ENCODE measurements at places on chromosomes 13 and 19.

GRCh38 chr19:58544591-58545285 lies 874 bp downstream of the TRIM28 start:
- DNase-seq, result peak; percentile 79

GRCh38 chr19:3359015-3359918 lies 7.1 kb upstream of the NFIC start:
- DNase-seq, result peak; percentile 78

DNA sequence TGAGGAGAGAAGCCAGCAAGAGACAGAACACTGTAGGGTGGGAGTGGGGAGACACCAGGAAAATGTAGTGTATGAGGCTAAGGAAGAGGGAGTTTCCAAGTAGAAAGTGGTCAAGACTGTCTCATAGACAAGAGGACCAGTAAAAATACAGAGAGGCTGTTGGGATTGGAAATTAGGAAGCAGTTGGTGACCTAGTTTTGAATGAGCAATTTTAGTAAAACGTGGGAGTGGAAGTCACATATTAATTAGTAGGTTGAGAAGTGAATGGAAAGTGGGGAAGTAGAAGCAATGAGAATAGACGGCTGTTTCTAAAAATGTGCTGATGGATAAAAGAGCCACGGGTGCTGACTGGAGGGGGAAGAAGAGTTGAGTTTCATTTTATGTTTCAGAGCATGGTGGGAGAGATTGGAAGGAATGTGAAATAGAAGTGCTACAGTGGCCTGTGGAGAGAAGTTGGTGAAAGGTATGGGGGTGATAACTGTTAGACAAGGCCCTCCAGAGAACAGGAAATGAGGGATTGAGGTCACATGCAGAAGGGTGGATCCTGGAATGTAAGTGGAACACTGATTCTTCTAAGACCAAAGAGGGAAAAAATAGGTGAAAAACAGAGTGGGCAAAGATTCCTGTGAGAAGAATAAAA lies 247.3 kb downstream of the MTUS2 start:
- no peak for DNase-seq

DNA sequence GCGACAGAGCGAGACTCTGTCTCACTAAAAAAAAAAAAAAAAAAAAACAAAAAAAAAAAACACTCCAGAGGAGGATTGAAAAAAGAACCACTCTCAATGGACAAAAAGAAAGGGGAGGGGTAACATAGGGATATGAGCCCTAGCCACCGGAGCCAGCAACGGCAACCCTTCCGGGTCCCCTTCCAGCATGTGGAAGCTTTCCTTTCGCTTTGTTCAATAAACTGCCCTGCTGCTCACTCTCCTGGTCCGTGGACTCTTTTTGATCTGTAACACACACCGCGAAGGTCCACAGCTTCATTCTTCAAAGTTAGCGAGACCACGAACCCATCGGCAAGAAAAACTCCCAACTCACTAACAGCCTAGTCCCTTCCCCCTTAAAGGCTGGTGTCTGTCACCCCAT lies 1.0 kb upstream of the REX1BD start:
- no peak for DNase-seq

DNA sequence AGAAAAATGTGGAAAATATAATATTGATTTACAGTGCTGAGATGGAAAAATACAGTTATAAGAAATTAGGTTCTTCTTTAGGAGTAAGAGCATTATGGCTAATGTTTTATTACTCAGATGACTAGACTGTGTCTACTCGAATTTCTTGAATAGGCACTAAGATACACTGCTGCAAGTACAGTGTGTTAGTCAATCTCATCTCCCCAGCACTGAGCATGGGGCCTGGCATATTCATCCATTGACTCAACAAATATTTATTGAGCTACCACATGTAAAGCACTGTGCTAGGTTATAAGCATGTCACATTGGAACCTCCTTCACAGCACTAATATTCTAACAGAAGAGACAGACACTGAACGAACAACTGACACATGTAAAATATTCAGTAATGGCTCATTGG lies 242.5 kb upstream of the GPC6 start:
- DNase-seq, result no peak

DNA sequence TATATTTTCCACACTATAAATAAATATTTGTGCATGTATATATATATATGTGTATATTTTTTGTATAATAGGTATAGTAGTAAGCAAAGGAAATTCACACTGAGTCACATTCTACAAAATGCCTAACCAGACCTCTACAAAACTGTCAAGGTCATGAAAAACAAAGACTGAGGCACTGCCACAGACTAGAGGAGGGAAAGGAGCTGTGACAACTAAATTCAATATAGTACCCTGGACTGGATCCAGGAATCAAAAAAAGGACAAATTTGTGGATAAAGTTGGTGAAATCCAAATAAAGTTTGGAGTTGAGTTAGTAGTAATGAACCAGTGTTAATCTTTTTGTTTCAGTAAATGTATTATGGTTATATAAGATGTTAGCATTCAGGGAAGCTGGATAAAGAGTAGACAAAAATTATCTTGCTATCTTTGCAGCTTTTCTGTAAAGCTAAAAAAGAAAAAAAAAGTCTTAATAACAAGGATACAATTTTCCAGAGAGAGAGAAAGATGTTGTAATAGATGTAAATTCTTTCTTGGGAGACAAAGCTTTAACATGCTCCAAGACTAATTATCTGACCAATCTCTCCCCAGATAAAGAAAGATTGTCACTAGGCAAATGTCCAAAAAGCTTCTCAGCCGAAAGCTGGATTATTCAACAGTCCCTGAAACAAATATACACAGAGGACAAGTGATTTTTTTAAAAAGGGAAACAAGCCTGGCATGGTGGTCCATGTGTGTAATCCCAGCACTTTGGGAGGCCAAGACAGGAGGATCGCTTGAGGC lies 19.1 kb downstream of the SYDE1 start:
- DNase-seq, result no peak

DNA sequence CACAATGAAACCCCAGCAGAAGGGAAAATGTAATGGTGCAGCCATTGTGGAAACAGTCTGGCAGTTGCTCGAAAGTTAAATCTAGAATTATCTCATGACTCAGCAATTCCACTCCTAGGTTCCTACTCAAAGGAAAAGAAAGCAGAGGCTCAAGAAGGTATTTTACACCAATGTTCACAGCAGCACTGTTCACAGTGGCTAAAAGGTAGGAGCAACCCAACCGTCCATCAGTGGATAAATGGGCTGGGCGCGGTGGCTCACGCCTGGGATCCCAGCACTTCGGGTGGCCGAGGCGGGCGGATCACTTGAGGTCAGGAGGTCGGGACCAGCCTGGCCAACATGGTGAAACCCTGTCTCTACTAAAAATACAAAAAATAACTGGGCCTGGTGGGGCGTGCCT lies 25.9 kb downstream of the ZFR2 start:
- no peak for DNase-seq

DNA sequence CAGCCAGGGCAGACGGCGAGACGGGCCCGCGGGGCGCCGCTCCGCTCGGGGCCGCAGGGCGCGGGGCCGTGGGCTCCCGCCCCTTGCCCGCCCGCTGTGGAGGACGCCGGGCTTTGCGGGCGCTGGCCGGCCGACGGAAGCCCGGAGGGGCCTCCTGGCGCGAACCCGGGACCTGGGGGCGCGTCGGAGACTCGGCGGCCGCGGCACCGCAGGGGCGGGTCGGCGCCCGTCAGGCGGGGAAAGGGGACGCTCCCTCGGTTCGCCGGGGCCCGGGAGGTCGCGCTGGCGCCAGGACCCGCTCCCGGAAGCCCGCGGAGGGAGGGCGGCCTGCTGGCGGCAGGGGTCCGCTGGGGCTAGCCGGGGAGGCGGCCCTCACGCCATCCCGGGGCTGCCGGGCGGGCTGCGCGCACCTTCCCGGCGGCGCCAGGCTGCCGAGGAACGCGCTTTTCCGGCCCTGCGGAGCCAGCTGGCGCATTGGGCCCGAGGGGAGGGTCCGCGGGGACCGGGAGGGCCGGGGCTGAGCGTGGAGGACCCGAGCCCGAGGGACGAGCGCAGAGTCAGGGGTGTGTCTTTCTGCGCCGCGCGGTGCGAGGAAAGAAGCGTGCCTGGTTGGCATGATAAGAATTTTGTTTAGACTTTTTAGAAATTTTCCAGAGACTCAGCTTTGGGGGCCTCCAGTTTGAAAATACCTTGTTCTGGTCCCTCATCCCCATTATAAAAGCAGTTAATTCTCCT lies 511 bp downstream of the GARRE1 start:
- DNase-seq, result peak; percentile 66

- no peak for DNase-seq
Observed at GRCh38 chr13:34867590-34867989, 74.5 kb upstream of the NBEA start.

DNA sequence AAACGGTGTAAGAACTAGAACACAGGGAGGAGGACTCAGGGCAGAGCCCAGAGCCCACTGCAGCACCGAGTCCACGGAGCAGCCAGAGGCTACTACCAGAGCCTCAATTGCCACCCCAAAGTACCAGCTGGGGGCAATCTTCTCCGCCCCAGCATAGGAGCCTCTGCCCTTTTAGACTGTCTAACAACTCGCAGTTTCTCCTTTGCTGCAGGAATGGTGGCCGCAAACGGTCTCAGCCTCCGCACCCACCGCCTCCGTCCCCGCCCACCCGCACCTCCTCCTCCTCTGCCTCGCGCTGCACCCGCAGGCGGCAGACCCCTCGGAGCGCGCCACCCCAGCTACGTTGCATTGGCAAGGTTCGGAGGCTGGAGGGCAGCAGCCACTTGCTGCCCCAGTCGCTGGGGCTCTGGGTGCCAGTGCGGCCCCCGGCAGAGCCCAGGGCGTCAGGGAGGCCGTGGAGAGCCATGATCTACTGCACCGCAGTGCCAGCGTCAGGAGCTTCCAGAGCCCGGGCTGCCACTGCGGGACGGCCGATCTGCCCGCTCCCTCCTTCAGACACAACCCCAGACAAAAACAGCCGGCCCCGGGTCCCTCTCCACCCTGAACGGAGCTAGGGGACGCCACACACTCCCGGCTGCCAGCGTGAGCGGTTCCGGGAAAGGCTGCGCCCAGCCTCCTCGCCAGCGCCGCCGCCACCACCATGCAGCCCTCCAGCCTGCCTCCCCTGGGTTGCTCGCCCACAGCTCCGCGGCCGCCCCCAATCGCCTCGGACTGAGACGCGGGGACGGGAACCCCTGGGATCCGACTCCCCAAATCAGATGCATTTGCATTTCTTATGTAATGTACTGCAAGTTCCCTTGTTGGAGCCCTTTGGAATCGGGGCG lies 1.8 kb downstream of the FGF14 start:
- no peak for DNase-seq

DNA sequence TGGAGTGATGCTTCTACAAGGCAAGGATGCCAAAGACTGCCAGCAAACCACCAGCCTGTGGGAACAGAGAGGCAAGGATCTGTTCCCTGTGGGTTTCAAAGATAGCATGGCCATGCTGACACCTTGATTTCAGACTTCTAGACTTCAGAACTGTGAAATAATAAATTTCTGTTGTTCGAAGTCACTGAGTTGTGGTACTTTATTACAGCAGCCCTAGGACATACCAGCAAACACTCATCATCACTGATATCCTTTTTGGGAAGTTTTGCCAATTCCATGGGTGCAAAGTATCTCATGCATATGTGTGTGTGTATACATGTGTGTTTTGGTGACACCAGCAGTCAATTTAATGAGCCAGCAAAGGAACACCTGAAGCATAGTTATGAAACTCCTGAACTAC lies 21.0 kb downstream of the LMO7 start:
- DNase-seq, result no peak

DNA sequence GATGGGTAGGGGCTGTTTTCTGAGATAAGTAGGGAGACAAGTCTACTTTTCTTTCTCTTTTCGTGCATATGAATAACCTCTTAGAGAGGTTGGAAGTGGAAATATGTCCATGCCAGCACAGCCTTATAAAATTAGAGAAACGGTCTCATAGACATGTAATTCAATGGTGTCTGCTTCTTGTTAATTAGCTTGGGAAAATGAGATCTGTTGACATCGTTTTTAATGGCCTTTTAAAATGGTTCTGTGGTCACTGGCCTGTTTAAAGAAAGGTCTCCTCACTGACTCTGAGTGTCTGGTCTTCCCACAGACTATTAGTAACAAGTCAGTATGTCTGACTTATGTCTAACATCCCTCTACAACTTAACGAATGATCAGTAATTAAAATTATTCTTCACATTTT lies 487.1 kb downstream of the SLITRK6 start:
- DNase-seq, result no peak

GRCh38 chr19:2722541-2723344 lies 1.6 kb upstream of the DIRAS1 start:
- no peak for DNase-seq

- DNase-seq, result no peak
Observed at GRCh38 chr19:16591803-16592556, 19.8 kb upstream of the SLC35E1 start.

- DNase-seq, result no peak
Observed at GRCh38 chr13:33034882-33035520, 18.8 kb downstream of the KL start.

DNA sequence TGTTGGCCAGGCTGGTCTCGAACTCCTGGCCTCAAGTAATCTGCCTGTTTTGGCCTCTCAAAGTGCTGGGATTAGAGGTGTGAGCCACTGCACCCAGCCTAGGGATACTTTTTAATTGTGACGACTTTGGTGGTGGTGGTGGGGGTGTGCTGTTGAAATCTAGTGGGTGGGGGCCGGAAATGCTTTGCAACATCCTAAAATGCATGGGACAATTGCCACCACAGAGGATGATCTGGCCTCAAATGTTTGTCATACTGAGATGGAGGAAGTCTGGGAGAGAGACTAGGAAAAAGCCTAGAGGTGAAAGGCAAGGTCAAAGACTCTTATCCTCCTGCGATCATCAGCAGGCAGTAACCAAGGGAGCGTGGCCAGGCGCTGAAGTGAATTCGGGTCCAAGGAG lies 1.4 kb downstream of the NWD1 start:
- no peak for DNase-seq

- DNase-seq, result peak; percentile 46
Observed at GRCh38 chr19:29666578-29667386, 1.5 kb downstream of the PLEKHF1 start.

- DNase-seq, result no peak
Observed at GRCh38 chr13:112521073-112521685, 66.8 kb downstream of the TUBGCP3 start.

- DNase-seq, result no peak
Observed at GRCh38 chr13:51966186-51966585, 45.1 kb downstream of the ATP7B start.

- no peak for DNase-seq
Observed at GRCh38 chr19:29636553-29637360, 28.5 kb upstream of the PLEKHF1 start.

DNA sequence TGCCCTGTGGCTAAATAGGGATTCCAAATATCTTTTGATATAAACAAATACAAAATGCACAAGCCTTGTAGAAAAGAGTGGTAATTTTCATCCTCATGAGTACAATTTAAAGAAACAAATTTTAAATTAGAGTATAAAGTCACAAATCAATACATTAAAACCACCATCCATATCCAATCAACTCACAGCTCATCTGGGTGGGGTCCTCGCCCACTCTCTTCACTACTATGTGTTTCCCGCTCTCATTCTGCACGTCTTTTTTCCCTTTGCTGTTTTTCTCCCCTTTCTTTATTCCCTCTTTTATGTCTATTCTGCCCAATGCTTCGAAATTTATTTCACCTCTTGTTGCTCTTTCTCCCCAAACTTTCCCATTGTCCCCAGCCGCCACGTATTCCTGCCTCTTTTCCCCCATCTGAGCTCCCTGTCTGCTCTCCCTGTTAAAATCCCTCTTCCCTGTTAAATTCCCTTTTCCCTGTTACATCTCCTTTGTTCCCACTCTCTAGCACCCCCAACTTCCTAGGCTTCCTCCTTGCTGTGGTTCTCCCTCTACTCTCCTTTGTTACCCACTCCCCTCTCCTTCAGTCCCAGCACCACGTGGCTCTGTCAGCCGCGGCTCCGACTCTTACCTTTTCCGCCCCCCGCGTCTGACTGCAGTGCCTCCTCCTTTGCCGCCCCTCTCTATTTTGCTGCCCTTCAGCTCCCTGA lies 1.3 kb downstream of the ZNF616 start:
- no peak for DNase-seq
